SHP77 treated with DMSO at 0.1 percent for 48 hours (cell line): ENCODE measurements at places on chromosomes 5 and 9.

GRCh38 chr5:74380193-74380592, 260.3 kb downstream of the ENC1 start:
- DNase-seq = no peak

- DNase-seq = no peak
These were observed 9.8 kb upstream of the SYNPO start for GRCh38 chr5:150630461-150631325.

DNA sequence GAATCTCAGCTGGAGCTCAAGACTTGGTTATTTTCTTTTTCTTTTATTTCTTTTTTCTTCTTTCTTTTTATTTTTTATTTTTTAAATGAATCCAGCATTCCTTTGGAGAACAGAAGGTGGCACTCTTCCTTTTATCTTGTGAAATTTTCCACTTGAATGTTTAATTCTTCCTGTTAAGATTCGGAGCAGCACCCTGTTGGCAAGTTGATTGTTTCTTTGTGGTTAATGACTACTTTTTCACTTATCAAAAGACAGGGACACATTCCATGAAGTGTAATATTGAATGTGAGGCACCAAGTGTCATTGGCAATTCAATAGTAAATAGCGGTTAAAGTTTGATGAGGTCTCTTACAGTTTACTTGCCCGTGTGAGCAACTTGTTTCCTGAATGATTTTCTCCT, 240.5 kb upstream of the CHD1 start:
- DNase-seq = peak; percentile 2

- no peak for DNase-seq
These were observed 605 bp downstream of the CHSY3 start for GRCh38 chr5:129904667-129905472.

DNA sequence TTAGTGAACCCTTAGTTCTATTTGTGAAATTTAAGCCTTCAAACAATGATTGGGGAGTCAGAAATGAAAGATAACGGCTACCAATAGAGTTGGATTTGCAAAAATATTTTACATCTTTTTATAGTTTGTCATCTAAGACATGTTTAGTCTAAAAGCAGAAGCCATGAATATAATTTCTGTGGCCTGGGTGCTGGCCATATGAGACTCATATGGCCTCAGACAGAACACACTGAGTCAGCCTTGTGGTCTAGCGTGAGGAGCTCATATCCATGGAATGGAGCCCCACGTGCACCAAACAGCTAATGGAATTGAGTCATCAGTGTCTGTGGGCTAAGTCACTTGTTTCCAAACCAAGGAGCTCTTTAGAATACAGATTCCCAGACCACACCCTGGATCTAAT, 240.7 kb upstream of the NREP start:
- DNase-seq = no peak
